ENCODE measurements at places on chromosomes 4 and X.

GRCh38 chrX:20265726-20266681 lies 705 bp downstream of the RPS6KA3 start:
- DNase-seq: peak; percentile 34

- peak; percentile 90 for DNase-seq
Observed at GRCh38 chrX:118726887-118727685, at the start of gene IL13RA1. IL13RA1 (plus strand) TSS chrX:118727606; CDS start chrX:118727639, 33 bp downstream.

GRCh38 chr4:9703391-9703790 lies 78.0 kb upstream of the DRD5 start:
- DNase-seq: peak; percentile 48

- DNase-seq: no peak
Observed at GRCh38 chr4:31968842-31969241, 1248.7 kb downstream of the PCDH7 start.

DNA sequence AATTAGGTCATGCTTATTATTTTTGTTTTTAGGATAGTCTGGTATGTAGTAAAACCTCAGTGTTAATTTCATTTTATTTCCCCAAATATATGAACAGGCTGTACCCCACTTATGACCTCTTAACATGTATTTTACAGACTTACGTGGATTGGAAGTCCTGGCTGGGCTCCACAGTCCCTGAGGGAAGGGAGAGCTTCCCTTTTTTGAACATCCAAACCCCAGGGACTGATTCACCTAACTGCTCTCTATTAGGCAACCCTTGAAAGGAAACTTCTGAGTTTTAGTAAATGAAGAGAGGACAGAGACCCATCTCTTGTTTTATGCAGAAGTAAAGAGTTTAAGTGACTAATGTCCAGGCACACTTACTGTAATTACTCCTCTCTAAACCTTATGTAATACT lies 233.1 kb upstream of the SPRY1 start:
- peak; percentile 10 for DNase-seq

- DNase-seq: no peak
Observed at GRCh38 chrX:29308726-29309125, 721.5 kb downstream of the IL1RAPL1 start.

DNA sequence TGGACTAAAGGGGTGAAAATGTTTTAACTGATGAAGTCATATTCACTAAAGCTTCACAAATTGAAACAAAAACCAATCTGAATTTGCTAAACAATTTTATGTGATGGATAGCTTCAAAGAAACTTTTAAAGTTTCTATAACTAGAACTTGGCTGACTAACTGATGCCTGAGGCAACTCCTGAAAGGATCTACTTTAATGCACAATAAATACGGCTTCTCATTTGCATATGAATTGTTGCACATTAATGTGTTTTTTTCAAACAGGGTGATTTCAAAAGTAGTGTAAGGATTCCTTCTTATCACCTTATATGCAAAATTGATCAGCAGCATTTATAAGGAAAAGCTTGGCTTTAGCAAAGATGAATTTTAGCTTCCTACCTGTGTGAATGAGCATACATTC lies 58.4 kb upstream of the ATOH1 start:
- DNase-seq: no peak

DNA sequence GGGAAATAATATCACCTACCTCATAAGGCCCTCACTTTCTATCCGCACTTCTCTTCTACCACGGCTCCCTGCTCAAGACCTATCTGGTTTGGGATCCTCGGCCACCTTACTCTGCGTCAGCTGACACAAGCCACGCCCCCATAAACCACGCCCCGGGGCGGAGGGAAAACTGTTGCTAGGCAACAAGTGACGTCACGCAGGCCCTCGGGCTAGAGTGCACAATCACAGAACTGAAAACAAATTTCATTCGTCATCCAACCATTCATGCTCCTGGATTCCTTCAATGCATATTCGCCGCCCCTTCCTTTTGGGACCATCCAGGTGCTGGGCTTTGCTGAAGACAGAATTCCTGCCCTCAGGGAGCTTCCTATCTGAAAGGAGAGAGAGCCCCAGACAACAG lies 66.3 kb downstream of the SMC1A start:
- peak; percentile 13 for DNase-seq

GRCh38 chr4:185255868-185256267 lies 46.5 kb downstream of the SNX25 start:
- DNase-seq: no peak

DNA sequence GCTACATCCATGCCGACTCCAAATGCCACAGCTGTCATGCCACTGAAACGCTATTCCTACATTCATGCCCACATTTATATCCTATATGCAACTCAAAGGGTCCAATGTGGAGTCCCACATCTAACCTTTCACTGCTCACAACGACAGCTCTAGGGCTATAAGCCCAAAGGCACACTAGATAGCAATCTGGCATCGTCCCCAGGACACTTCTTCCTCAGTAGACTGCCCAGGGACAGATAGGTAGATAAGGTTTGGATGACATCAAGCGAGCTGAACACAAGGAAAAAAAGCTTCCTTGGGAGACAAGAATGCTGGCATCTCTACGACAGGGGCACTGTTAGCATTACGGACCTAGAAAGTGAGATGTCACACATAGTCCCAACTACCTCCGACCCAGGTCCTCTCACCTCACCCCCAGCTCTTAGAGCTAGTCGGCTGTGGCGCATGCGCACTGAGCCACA lies 685 bp downstream of the RAB9B start:
- no peak for DNase-seq

All from choroid plexus epithelial cell (primary cell).